ENCODE measurements at places on chromosomes 2 and 18. TPM values are rescaled to one million over a fixed set of nuclear protein-coding genes. Genes with fewer than 3 reads are reported as not detected.

DNA sequence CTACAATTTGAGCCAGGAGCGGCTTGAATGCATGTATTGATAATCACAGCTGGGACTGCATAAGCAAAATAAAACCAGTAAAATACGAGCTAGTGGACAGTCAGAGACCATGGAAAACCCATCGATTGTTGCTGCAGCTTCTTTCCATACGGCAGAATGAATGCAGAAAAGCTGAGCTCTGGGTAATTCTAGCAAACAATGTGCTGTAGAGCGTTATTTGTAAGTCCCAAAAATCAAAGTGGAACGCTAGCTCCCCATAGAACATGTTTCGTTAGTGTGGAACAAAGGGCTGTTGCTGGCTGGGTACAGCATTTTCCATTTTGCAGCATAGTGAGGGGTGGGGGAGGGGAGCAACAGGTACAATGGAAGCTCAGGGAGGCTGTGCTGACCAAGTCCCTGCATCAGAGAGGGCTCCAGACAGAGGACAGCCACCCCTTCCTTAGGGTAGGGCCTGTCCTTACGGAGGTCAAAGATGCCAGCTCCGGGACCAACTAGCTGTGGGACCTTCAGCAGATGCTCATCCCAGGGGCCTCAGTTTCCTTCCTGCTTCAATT is 74.1 kb downstream of the BOD1L2 start:
- no peak overlapping the region for H3K27ac ChIP-seq
- H3K4me1 ChIP-seq = no peaks in the 10 kb centered on the region
- no peak overlapping the region for H3K4me3 ChIP-seq
- no peaks in the 10 kb centered on the region for H3K27me3 ChIP-seq
- no peak for DNase-seq

DNA sequence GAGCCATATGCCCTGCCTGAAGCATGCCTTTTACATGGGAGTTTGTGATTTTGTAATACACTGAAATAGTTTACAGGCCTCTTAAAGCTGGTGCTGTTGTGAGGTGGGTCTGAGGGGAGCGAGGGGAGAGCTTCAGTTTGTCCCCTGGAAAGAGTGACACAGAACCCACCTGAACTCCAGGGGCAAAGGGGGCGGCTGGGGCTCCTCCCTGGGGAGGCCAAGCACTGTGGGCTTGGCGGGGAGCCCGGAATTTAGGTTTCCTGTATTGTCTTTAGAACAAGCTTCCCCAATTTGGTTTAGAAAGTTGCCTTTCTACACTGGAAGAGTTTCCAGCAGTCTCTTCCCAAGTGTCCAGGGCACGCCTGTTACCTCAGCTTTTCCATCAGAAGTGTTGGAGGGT is 75.7 kb downstream of the VAPA start:
- no peak for DNase-seq
- no peaks in the 10 kb centered on the region for H3K27me3 ChIP-seq
- no peaks in the 10 kb centered on the region for H3K36me3 ChIP-seq
- no peak overlapping the region for H3K4me3 ChIP-seq
- peaks cover 13% of the 10 kb centered on the region for H3K4me1 ChIP-seq

- H3K4me3 ChIP-seq = no peak overlapping the region
- no peak for DNase-seq
- H3K27ac ChIP-seq = no peak overlapping the region
- no peaks in the 10 kb centered on the region for H3K27me3 ChIP-seq
- H3K36me3 ChIP-seq = no peaks in the 10 kb centered on the region
- no peaks in the 10 kb centered on the region for H3K4me1 ChIP-seq
Measured at GRCh38 chr18:23929362-23929930, 85.1 kb upstream of the TTC39C start.

- DNase-seq = no peak
- H3K4me1 ChIP-seq = no peaks in the 10 kb centered on the region
- no peaks in the 10 kb centered on the region for H3K27me3 ChIP-seq
- H3K27ac ChIP-seq = no peak overlapping the region
- no peak overlapping the region for H3K4me3 ChIP-seq
- H3K36me3 ChIP-seq = no peaks in the 10 kb centered on the region
Measured at GRCh38 chr2:150676747-150677383, 189.4 kb upstream of the RND3 start.

- H3K4me3 ChIP-seq = no peak overlapping the region
- H3K27me3 ChIP-seq = no peaks in the 10 kb centered on the region
- no peaks in the 10 kb centered on the region for H3K4me1 ChIP-seq
- DNase-seq = no peak
- H3K36me3 ChIP-seq = no peaks in the 10 kb centered on the region
Measured at GRCh38 chr2:7841751-7842150, 840.1 kb upstream of the ID2 start.

- H3K36me3 ChIP-seq = peaks cover 2% of the 10 kb centered on the region
- H3K27me3 ChIP-seq = peaks cover 22% of the 10 kb centered on the region
- H3K27ac ChIP-seq = no peak within 1 kb of the TSS
- peak within 1 kb of the TSS; percentile 60 for H3K4me3 ChIP-seq
- DNase-seq = no peak
Measured at GRCh38 chr18:63319383-63320122, at the start of gene BCL2. Gene BCL2, minus strand, starts transcription at chr18:63319769.

GRCh38 chr18:9860682-9861081 is 25.1 kb upstream of the TXNDC2 start:
- no peaks in the 10 kb centered on the region for H3K27me3 ChIP-seq
- H3K4me3 ChIP-seq = no peak overlapping the region
- no peaks in the 10 kb centered on the region for H3K36me3 ChIP-seq
- no peaks in the 10 kb centered on the region for H3K4me1 ChIP-seq
- no peak overlapping the region for H3K27ac ChIP-seq

DNA sequence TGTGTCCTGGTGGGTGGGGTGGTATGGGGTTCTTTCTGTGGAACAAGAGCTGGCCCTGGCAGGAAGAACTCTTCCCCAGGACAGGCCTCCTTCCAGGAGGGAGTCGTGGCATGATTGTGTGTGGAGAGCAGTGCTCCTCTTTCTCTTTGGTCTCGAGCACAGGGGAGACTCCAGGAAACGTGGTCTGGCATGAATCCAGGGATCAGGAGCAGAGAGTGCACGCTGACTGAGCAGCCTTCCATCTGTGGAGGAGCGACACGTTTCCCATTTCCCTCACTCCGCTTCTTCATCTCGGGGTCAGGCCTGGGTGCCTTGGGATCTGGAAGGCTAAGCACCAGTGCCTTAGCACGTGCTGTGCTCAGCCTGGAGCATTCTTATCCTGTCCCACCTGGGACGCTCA is 132.0 kb upstream of the HDAC4 start:
- no peak overlapping the region for H3K27ac ChIP-seq
- H3K4me3 ChIP-seq = no peak overlapping the region
- no peaks in the 10 kb centered on the region for H3K27me3 ChIP-seq
- no peaks in the 10 kb centered on the region for H3K36me3 ChIP-seq
- no peak for DNase-seq
- H3K4me1 ChIP-seq = no peaks in the 10 kb centered on the region

GRCh38 chr2:73297586-73297985 is 4.2 kb upstream of the EGR4 start:
- DNase-seq = no peak
- no peak overlapping the region for H3K27ac ChIP-seq
- no peaks in the 10 kb centered on the region for H3K36me3 ChIP-seq
- H3K4me3 ChIP-seq = no peak overlapping the region
- peaks cover 42% of the 10 kb centered on the region for H3K27me3 ChIP-seq
- H3K4me1 ChIP-seq = 0 out of 2 replicates have a peak, but pooled peaks cover 2% of the 10 kb centered on the region

DNA sequence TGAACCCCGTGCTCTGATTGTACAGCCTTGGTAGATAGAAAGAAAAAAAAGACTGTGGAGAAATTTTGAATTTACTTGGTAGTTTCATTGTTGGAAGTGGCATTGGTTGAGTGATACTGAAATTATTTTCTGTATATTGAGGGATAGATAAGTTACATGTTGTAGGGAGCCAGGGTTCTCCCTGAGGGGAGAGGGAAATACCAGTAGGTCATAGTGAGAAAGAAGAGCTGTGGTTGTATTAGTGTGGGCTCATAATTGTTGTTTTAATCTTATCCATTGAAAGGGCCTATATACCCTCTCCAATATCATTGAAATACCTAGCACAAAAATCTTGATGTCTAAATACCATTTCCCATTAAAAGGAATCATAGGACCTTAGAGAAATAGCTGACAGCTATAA is 16.9 kb upstream of the RAB31 start:
- H3K27ac ChIP-seq = no peak overlapping the region
- H3K4me1 ChIP-seq = no peaks in the 10 kb centered on the region
- H3K36me3 ChIP-seq = no peaks in the 10 kb centered on the region
- H3K4me3 ChIP-seq = no peak overlapping the region
- DNase-seq = no peak
- H3K27me3 ChIP-seq = no peaks in the 10 kb centered on the region

GRCh38 chr18:3129053-3129864 is 90.5 kb downstream of the MYOM1 start:
- H3K4me1 ChIP-seq = no peaks in the 10 kb centered on the region
- DNase-seq = peak; percentile 56
- H3K27ac ChIP-seq = no peak overlapping the region
- no peak overlapping the region for H3K4me3 ChIP-seq
- no peaks in the 10 kb centered on the region for H3K27me3 ChIP-seq
- no peaks in the 10 kb centered on the region for H3K36me3 ChIP-seq

DNA sequence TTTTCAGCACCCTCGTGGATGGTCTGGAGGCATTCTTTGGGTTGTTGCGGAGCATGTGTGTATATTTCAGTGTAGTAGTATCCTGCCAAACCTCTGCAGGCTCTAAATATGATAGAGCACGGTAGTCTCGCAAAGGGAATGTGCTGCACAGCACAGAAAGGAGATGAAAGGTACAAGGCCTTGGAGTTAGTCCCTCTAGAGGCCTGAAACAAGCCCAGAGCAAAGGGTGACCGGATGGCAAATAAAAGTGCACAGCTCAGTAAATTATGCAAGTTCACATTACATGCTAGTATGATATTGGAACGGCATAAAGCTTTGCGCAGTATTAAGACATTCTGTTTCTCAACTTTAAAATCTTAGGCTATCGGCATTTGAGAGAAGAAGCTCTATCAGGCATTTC is 294.5 kb upstream of the REV1 start:
- no peaks in the 10 kb centered on the region for H3K36me3 ChIP-seq
- H3K27ac ChIP-seq = no peak overlapping the region
- peaks cover 3% of the 10 kb centered on the region for H3K27me3 ChIP-seq
- H3K4me1 ChIP-seq = no peaks in the 10 kb centered on the region

DNA sequence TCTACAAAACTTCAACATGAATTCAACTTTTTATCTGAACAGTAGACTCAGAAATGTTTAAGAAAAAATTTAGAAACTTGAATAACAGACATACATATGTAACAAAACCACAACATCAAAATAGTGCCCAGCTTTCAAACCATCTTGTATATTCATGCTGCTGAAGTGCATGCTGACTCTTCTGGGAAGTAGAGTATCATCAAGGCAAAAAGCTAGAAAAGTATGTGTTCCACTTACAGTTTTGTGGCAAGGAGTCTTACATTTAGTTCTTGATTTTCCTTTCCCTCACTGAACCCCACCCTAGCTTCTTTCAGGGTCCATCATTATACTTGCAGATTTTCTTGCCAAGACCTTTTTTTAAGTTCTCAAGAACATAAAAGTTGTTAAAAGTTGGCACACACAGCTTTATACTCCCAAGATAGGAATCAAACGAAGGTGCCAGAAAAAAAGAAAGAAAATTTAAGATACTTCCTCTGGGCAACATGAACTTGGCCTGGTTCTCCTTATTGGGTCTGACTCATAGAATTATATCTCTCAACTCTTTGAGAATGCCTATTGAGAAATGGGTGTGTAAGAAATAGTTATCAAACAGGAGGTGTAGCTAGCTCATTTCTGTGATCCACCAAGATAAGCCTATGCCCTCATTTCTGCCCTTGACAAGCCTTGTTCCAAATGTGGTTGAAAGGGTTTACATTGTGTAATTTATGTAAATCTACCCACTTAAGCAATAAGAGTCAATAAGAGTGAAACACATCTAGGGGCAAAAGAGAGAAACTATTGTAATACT is 667.6 kb upstream of the ACVR2A start:
- no peak overlapping the region for H3K27ac ChIP-seq
- H3K4me1 ChIP-seq = no peaks in the 10 kb centered on the region

GRCh38 chr2:9799729-9800632 is 43.3 kb upstream of the TAF1B start:
- H3K27me3 ChIP-seq = no peaks in the 10 kb centered on the region
- DNase-seq = peak; percentile 79
- no peak overlapping the region for H3K4me3 ChIP-seq
- 0 out of 2 replicates have a peak overlapping the region, but pooled peaks have one; percentile 37 for H3K27ac ChIP-seq
- no peaks in the 10 kb centered on the region for H3K36me3 ChIP-seq

DNA sequence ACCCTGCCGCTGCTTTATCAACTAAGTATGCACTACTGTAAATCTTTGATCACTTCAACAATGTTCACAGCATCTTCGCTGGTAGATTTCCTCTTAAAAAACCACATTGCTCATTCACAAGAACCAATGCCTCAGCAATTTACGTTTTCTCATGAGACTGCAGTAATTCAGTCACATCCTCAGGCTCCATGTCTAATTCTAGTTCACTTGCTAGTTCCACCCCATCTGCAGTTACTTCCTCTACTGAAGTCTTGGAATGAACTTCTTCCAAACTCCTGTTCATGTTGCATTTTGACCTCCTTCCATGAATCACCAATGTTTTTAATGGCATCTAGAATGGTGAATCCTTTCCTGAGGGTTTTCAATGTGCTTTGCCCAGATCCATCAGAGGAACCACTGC is 35.8 kb downstream of the PRELID3A start:
- no peak overlapping the region for H3K4me3 ChIP-seq
- H3K36me3 ChIP-seq = peaks cover 5% of the 10 kb centered on the region
- H3K27ac ChIP-seq = no peak overlapping the region
- H3K27me3 ChIP-seq = no peaks in the 10 kb centered on the region
- no peaks in the 10 kb centered on the region for H3K4me1 ChIP-seq

DNA sequence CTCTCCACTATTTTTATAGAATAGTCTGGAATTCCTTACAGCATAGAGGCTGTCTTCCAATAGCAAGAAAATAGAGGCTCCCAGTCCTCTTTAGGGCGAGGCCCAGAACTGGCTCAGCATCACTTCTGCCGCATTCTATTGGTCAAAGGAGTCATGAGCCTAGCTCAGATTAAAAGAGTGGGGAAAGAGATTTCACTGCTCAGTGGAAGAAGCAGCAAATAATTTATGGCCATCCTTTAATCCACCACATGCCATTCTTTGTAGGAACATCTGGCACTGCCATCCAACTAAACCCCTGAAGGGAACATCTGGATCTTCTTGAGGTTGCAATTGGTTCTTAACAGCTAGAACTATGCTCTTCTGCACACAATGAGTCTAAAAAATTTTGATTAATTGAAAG is 43.4 kb upstream of the NEUROD1 start:
- DNase-seq = no peak
- no peaks in the 10 kb centered on the region for H3K4me1 ChIP-seq
- H3K4me3 ChIP-seq = no peak overlapping the region
- no peaks in the 10 kb centered on the region for H3K36me3 ChIP-seq
- H3K27me3 ChIP-seq = no peaks in the 10 kb centered on the region

DNA sequence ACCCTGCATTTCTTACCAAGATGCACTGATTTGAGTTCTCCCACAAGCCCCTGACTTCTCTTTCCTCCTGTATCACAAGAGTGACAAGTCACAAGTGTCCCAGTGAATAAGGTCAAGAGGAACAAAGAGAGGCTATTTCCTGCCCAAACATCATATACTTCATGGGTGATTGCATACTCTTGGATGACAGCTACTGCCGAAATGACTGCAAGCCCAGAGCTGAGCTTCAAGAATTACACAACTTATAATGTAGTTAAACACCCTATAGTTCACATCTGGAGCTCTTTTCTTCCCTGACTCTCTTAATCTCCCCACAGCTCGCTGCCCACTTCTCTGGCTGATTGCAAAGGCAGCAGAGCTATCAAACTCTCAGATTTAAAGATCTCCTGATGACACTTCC is 289.7 kb upstream of the PARD3B start:
- H3K27ac ChIP-seq = no peak overlapping the region
- DNase-seq = no peak
- no peaks in the 10 kb centered on the region for H3K4me1 ChIP-seq
- no peaks in the 10 kb centered on the region for H3K36me3 ChIP-seq
- H3K4me3 ChIP-seq = no peak overlapping the region

Gene DYNAP
- total RNA-seq = not detected

Gene ASXL3
- total RNA-seq = 0.74 TPM

Gene TNS1
- total RNA-seq = 0.49 TPM

Gene KCNK3
- total RNA-seq = 32.8 TPM

All from Panc1 (cell line).